Uterus (tissue), 4 donors: ENCODE measurements at places on chromosomes 6 and 20. TPM values are rescaled to one million over a fixed set of nuclear protein-coding genes. Genes with fewer than 3 reads are reported as not detected.

LY6G6C gene
- 1.4 TPM for total RNA-seq

LGSN gene
- total RNA-seq = not detected

DNA sequence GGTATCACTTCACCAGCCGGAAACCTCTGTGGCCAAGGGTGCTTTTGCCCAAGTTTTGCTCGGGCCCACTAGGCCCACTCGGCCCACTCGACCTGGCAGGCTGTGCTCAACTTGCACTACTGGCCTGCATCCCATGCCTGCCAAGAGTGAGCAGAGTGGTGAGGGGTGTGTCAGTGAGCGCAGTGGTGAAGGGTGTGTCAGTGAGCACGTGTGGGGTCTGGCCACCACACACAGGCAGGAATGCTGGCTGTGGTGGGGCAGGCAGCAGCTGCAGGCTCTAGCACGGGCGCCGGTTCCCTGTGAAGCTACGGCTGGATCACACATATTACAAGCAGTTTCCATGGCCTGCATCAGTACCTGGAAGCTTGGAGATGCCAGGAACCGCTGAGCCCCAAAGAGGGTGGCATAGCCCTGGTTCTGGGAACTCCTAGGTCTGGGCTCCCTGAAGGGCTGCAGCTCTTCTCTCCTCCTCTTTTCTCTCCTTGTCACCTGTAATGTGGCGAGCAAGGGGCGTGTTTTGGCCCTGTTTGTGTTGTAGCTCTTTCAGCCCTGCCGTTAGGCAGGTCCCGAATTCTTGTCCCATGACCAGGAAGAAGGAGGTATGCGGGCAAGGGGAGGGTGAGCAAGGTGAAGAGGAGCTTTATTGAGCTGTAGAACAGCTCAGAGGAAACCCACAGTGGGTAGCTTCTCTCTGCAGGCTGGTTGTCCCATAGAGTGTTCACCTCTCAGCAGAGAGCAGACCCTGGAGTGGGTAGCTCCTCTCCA, 51.0 kb upstream of the CLDN20 start:
- DNase-seq = no peak

POM121L2 gene
- not detected for total RNA-seq

DNA sequence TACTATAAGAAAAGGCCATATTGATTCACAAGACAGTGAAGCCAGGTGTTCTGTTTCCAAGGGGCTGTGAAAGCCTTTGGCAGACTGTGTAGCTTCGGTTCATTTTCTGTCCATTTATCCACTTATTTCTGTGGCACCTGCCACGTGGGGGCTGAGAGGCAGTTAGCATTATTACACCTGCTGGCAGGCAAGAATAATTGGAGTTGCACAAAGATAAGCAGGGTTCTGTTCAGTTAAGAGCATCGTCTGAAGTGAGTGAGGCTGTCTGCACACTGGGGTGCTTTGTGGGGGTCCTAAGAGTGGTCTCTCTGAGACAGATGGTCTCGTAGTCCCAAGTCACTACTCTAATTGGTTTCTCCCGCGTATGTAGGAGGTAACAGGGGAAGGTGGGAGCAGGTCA, 60.6 kb upstream of the CCN6 start:
- DNase-seq = no peak

DNA sequence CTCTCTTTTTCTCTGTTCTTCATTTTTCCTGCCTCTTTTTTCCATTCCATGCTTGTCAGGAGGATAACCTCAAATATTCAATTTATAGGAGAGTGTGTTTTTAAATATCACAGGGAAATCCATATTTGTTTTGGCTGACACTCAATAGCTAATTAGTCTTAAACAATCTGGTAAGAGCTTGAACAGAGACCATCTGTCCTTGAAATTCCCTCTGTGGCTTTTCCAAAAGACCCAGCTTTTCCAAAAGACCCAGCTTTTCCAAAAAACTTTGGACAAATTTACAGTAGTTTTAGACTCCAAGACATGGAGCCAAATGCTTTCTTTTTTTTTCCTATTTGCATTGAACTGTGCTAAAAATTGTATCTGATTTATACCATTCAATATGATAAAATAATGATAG, 127.4 kb upstream of the FAM83B start:
- DNase-seq = no peak

GRCh38 chr6:28474441-28475219, 31.3 kb upstream of the ZSCAN23 start:
- peak; percentile 22 for DNase-seq

GRCh38 chr20:54099894-54100293, 29.5 kb upstream of the BCAS1 start:
- no peak for DNase-seq
